Activated CD8-positive, alpha-beta memory T cell treated with anti-CD3 and anti-CD28 coated beads, Interleukin-2, amount 10 ng/mL, durations not matched to agents 7 days and 5 days (primary cell): ENCODE measurements at places on chromosomes 12 and 14.

DNA sequence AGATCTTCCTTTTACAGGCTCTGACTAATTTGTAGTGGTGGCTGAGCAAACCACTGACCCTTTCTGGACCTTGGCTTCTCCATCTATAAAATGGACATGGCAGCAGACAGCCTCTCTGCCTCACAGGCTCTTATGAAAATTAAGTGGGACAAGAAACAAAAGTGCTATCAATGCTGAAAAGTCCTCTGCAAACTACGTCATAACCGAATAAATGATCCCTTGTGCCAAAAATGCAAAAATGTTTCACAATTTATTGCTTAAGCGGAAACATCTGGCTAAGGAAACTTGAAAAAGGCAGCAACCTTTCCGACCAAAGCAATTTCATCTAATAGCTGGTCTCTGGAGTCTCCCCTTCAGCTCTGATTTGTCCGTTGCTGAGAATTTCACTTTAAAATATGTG lies 108.5 kb upstream of the PLXNC1 start:
- peaks cover 5% of the 10 kb centered on the region for H3K27me3 ChIP-seq
- H3K4me1 ChIP-seq, result no peaks in the 10 kb centered on the region
- DNase-seq, result no peak
- peaks cover 2% of the 10 kb centered on the region for H3K36me3 ChIP-seq
- H3K4me3 ChIP-seq, result no peak overlapping the region

GRCh38 chr14:47149326-47149725 lies 497.7 kb upstream of the RPL10L start:
- no peaks in the 10 kb centered on the region for H3K4me1 ChIP-seq
- H3K4me3 ChIP-seq, result no peak overlapping the region
- no peaks in the 10 kb centered on the region for H3K36me3 ChIP-seq
- DNase-seq, result no peak

DNA sequence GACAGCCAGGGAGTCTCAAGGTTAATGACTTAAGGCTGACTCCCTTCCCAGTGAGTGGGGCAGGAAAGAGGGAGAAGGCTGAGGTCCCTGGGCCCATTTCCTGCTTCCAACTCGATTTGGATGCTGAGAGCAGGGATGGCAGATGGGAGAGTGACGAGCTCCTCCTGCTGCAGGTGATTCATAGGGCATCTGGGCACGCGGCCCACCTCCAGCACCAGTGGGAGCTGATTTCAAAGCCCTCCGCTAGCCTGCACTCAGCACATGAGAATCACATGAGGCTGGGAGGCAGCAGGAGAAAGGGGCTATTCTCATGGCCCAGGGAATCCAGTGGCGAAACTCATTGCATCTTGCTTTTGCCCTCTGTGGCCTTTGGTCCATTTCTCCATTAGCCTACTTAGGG lies 90.8 kb downstream of the SSPN start:
- no peak overlapping the region for H3K27ac ChIP-seq
- no peaks in the 10 kb centered on the region for H3K36me3 ChIP-seq
- DNase-seq, result no peak
- H3K4me1 ChIP-seq, result peaks cover 2% of the 10 kb centered on the region

GRCh38 chr14:105519946-105520698 lies 6.3 kb upstream of the TMEM121 start:
- DNase-seq, result no peak
- no peaks in the 10 kb centered on the region for H3K4me1 ChIP-seq
- H3K4me3 ChIP-seq, result no peak overlapping the region
- no peak overlapping the region for H3K27ac ChIP-seq
- H3K36me3 ChIP-seq, result no peaks in the 10 kb centered on the region

DNA sequence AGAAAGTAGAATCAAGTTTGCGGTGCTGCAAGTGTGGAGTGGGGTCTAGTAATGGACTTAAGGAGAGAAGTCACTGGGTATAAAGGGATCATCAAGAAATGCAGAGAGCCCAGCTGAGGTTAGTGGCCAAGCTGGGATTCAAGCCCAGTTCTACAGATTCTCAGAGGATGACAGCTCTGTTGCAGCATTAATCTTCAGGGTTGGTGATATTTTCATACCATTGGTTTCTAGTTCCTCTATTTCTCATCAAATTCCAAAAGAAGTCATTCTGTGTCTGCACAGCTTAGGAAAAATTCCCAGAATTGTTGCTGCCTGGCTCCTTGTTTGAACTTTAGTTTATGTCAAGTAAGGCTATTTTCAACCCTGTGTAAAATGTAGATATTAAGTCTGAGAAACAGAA lies 169.5 kb upstream of the NTF3 start:
- H3K4me3 ChIP-seq, result no peak overlapping the region
- no peak for DNase-seq
- no peaks in the 10 kb centered on the region for H3K36me3 ChIP-seq
- no peaks in the 10 kb centered on the region for H3K27me3 ChIP-seq
- no peak overlapping the region for H3K27ac ChIP-seq

GRCh38 chr12:32921397-32921796 lies 24.8 kb upstream of the PKP2 start:
- no peaks in the 10 kb centered on the region for H3K27me3 ChIP-seq
- no peaks in the 10 kb centered on the region for H3K4me1 ChIP-seq
- no peak overlapping the region for H3K4me3 ChIP-seq

DNA sequence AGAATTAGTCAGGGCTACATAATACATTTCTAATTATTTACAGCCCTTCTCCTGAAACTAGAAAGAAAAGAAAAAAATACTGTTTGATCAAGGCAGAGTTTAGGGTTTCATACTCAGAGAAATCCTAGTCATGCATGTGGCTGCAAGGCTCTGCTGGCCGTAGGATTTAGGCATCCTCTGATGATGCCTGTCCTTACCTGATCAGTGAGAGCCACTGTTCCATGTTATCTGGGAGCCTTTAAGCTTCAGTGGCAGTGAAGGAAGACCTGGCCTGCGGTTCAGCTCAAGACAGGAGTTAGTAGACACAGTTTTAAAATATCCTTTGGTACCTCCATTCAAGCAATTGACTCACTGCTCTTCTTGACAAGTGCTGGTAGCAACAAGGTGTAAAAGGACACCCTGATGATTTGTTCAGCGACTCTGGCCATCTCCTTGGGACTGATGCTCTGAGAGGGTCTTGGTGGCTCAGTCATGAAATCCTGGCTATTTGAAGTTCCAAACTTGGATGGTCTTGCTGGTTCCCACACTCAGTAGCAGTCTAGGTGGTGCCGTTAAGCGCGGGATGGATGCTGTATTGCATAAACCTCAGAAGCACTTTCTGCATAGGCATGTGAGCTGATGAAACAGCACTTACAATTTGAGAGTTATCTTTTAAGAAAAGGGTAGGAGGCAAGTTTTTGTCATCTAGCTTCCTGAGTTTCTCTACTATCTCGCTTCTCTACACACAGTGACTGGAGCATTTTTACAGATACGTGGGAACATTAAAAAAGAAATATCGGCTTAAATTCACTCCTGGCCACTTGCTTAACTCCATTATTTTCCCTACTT lies 162.0 kb downstream of the SAMD4A start:
- H3K27ac ChIP-seq, result no peak overlapping the region
- no peak overlapping the region for H3K4me3 ChIP-seq
- H3K4me1 ChIP-seq, result peaks cover 27% of the 10 kb centered on the region
- no peaks in the 10 kb centered on the region for H3K36me3 ChIP-seq
- peaks cover 72% of the 10 kb centered on the region for H3K27me3 ChIP-seq
- no peak for DNase-seq

DNA sequence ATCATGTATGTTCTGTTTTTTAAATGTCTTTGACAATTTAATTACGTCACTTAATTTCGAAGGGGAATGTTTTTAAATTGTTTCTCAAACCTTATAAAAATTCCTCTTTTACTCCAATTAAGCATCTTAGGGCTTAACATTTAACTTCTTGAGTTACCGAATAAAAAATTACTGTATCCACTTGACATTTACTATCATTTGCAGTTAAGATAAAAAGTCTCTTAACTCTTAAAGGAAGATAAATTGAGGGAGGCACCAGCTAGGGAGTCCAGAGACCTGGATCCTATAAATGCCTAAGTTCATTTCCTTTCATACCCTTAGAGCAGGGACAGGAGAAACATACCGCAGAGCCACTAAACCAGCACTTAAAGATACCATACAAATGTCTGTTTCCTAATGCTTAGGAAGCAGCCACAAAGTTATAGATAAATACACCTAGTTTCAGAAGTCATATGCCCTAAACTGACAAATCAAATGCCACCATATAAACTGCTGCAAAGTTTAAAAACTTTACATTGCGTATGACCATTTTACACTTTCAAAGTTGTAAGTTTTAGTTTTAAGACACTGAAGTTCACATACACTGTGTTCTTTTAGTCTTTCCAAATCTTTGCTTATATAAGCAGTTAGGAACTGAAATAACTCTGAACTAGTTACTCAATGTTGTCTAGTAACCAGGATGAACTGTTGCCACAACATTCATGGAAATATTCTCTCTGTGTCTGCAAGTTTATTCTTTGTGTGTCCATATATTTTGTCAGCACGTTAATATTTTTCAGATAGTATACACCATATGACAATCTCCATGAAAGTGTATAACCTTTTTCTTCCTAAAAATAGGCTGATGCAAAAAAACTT lies 71.2 kb downstream of the GALNT4 start:
- H3K27me3 ChIP-seq, result no peaks in the 10 kb centered on the region
- H3K4me3 ChIP-seq, result no peak overlapping the region
- H3K27ac ChIP-seq, result no peak overlapping the region
- peaks cover 36% of the 10 kb centered on the region for H3K36me3 ChIP-seq
- DNase-seq, result no peak

GRCh38 chr14:53621921-53622320 lies 334.7 kb downstream of the BMP4 start:
- no peak overlapping the region for H3K4me3 ChIP-seq
- H3K4me1 ChIP-seq, result no peaks in the 10 kb centered on the region
- no peak for DNase-seq
- H3K27ac ChIP-seq, result no peak overlapping the region
- H3K36me3 ChIP-seq, result no peaks in the 10 kb centered on the region

DNA sequence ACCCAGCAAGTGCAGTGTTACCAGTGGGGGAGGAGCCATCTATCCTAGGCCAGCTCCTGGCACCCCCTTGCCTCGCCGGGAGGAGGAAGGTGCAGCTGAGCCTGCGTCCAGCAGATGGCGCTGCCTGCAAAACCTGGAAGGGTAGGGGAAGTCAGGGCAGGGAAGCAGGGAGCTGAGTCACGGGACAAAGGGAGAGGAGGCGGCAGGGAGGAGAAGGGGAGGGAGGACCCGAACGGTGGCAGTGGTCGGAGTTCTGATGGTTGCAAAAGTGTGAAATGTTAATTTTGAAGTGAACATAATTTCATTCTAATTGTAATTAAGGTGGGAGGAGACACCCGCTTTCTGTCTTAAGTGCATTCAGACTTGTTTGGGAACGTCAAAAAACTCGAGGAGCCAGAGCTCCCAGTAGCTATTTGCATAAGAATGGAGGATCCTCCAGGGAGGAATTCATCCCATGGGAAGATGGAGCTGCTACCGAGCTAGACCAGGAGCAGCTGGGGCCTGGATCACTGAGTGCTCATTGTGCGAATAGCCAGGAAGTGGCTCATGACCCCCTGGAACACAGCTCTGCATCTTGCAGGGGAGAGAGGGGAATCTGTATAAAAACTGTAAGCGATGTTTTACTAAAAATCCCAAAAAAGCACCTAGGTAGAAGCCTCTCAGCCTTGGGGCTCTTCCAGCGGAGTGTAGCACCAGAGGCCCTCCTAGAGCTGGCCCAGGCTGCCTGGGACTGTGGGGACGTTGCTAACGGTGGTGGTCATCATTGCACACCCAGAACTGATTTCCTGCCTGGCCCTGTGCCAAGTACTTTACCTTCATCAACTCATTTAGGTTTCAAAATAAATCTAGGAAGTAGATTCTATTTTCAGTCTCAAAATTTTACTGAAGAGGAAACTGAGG lies 59.5 kb downstream of the EMP1 start:
- no peaks in the 10 kb centered on the region for H3K36me3 ChIP-seq
- no peak overlapping the region for H3K27ac ChIP-seq
- H3K27me3 ChIP-seq, result peaks cover 10% of the 10 kb centered on the region
- no peak overlapping the region for H3K4me3 ChIP-seq
- H3K4me1 ChIP-seq, result peaks cover 2% of the 10 kb centered on the region

DNA sequence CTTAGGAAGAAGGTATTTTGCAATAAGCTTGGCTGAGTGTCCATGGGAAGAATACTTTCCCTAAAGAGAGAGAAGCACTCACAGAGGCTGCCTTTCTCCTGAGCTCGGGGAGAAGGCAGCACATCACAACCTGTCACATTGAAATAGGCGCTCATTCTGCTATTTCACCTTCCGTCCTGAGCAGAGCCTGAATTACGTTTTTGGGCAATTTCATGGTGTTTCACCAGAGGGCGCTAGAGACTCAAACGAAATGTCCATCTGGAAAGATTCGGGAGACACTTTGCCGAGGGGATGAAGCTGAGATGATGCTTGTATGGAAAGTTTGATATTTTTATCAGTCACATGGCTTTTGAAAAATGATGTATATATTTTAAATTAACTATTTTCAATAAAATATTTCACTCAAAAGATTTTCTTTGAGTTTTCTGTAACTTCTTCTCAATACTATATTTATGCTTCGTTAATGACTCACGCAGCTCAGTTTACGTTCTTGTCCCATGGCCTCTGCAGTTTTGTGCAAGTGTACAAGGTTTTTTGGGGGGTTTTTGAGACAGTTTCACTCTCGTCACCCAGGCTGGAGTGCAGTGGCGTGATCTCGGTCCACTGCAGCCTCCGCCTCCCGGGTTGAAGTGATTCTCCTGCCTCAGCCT lies 17.4 kb upstream of the B4GALNT3 start:
- no peaks in the 10 kb centered on the region for H3K27me3 ChIP-seq
- peaks cover 17% of the 10 kb centered on the region for H3K36me3 ChIP-seq
- H3K27ac ChIP-seq, result no peak overlapping the region
- peak; percentile 56 for DNase-seq
- H3K4me1 ChIP-seq, result no peaks in the 10 kb centered on the region
